ENCODE measurements at places on chromosomes 11 and 22.

DNA sequence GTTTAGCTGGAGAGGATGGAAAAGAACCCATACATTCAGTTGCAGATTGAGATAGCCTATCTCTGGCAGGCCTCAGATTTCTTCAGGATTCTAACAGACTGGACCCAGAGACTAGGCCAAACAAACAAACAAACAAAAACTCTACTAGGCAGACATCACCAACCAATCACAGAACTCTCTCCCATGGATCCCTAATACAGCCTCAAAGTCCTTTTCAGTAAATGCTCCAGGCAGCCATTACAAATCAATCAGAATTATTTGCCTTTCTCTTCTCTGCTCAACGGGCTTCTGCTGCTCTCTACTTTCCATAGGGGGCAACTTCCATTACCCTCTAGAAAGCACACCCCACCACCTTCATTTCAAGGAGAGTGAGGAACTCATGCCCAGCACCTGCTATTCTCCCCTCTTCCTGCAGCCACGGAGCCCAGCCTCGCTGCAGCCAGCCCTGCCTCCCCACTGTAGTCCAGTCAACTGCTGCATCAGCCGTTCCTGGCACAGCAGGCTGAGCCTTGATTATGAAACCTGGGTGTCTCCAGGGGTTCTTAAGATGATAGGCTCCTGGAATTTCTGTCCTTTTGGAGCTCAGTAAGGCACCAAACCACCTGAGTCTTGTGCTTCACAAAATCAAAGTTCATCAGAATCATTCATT lies 19.0 kb upstream of the SMIM35 start:
- DNase-seq = no peak

GRCh38 chr11:128834157-128834556 lies 32.9 kb downstream of the KCNJ1 start:
- no peak for DNase-seq

DNA sequence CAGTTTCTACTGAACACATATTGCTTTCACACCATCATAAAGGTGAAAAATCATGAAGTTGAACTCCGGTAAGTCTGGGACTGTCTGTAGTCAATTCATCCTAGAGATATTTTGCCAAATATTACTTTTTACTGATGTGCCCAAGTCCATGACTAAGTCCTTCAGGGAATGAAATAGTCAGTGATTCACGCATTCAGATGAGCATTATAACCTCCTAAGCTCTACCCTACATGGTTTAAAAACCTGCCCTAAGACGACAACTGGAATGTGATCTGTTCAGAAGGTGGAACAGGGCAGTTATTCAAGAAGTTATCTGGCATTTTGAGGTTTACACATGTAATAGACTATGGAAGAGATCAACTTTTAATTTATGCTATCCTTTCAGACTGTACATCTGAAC lies 125.6 kb downstream of the TRPC6 start:
- DNase-seq = no peak

DNA sequence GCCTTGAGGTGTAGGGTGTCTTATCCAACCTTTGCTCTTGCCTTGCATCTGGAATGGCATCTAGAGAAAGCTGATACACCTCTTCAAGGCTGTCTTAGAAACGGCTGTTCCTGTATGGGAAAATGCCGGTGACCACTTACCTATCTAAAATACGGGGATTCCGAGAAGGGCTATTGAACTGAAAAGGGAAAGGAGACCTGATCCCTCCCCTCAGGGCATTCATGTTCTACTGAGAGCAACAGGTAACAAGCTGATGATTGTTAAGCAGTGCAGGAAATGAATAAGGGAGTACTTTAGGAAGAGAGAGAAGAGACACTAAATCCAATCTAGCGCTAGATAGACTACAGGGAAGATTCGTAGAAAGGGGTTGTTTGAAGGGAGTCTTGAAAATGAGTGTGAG lies 1388.1 kb downstream of the FAM181B start:
- no peak for DNase-seq

- DNase-seq = no peak
Observed at GRCh38 chr11:35376613-35377012, 42.7 kb downstream of the SLC1A2 start.
